ENCODE measurements at places on chromosomes 6 and 20. TPM values are rescaled to one million over a fixed set of nuclear protein-coding genes. Genes with fewer than 3 reads are reported as not detected.

The ERVFRD-1 gene
- not detected for polyA plus RNA-seq

The QRSL1 gene
- polyA plus RNA-seq, result 7.5 TPM

The HCK gene
- 0.05 TPM for polyA plus RNA-seq

The BCAS1 gene
- polyA plus RNA-seq, result not detected

The PDYN gene
- polyA plus RNA-seq, result not detected

The PTGIS gene
- 28.8 TPM for polyA plus RNA-seq

The C6orf163 gene
- 0.78 TPM for polyA plus RNA-seq

The HLA-DOB gene
- 0.16 TPM for polyA plus RNA-seq

The E2F1 gene
- 5.1 TPM for polyA plus RNA-seq

The PRELID3B gene
- polyA plus RNA-seq, result 76.0 TPM

The BMP2 gene
- polyA plus RNA-seq, result 0.07 TPM

The FAM135A gene
- 6.2 TPM for polyA plus RNA-seq

The TAGAP gene
- polyA plus RNA-seq, result not detected

The PTCRA gene
- polyA plus RNA-seq, result not detected

The IL17F gene
- not detected for polyA plus RNA-seq
